ENCODE measurements at places on chromosomes 3 and 15.

DNA sequence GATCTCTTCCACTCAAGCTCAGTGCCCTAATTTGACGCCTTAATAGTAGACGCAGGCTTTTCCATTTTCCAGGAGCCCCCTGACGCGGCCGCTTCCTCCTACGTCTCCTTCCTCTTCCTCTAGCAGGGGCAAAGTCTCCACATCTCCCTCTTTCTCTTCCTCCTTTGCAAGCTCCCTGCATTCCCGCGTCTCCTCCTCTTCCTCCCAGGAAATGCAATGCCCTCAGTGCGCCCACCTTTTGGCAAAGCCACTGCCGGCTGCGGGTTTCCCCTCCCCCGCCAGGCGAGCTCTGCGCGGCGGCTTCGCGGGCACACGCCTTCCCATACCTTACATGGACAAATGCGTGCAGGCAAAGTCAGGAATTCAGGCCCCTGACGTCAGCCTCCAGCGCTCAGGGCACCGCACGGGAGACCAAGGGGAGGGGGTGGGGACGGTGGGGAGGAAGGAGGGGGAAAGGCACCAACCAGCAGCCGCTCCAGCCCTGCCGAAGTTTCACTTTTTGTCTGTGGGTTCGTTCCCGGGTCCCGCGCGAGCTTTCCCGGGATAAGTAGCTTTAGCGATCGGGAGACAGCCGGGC, 432 bp upstream of the LPP start:
- DNase-seq, result peak; percentile 48

DNA sequence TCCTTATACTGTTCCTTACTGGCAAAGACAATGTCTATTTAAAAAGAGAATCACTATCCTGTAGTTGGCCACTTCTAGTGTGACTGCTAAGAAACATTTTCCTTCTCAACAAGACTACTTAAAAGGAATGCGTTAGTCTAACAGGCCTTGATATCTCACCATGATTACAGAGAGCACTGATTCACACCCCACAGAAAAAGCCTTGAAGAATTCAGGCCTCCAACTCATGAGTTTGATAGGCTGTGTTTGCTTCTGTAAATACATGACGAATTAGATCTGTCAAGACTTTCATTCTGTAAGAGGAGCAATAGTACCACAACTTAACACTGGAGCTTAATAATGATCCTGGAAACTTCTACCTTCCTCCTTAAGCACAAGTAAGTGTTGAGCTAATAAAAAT, 432.8 kb upstream of the NR2F2 start:
- DNase-seq, result no peak

- peak; percentile 26 for DNase-seq
These were observed 408.9 kb upstream of the THBS1 start for GRCh38 chr15:39171944-39172368.

- DNase-seq, result no peak
These were observed 255.6 kb downstream of the TBL1XR1 start for GRCh38 chr3:176941689-176942088.

DNA sequence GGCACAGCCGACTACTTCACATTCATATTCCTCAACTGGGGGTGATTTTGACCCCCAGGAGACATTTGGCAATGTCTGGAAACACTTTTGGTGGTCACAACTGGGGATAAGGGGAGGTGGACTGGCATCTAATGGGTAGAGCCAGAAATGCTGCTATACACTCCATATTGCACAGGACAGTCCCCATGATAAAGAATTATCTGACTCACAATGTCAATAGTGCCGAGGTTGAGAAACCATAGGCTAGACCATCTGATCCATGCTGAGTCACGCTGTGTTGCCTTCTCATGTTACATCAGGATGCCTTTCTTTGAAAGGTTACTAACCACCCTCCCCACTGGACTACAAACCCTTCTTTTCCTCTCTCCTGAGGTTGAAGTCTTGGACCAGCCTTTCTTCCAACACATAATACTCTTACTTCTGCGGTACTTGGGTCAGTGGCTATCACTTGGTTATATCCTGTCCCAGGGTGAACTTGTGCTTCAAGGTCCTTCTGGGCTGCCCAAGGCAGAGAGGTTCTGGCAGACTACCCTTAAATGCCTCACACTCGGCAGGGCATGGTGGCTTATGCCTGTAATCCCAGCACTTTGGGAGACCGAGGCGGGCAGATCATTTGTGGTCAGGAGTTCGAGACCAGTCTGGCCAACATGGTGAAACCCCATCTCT, 68.8 kb downstream of the CTNNB1 start:
- DNase-seq, result no peak

GRCh38 chr15:84740691-84741090, 7.7 kb upstream of the ZNF592 start:
- no peak for DNase-seq

- DNase-seq, result no peak
These were observed 4.1 kb upstream of the COL6A5 start for GRCh38 chr3:130341388-130341787.

DNA sequence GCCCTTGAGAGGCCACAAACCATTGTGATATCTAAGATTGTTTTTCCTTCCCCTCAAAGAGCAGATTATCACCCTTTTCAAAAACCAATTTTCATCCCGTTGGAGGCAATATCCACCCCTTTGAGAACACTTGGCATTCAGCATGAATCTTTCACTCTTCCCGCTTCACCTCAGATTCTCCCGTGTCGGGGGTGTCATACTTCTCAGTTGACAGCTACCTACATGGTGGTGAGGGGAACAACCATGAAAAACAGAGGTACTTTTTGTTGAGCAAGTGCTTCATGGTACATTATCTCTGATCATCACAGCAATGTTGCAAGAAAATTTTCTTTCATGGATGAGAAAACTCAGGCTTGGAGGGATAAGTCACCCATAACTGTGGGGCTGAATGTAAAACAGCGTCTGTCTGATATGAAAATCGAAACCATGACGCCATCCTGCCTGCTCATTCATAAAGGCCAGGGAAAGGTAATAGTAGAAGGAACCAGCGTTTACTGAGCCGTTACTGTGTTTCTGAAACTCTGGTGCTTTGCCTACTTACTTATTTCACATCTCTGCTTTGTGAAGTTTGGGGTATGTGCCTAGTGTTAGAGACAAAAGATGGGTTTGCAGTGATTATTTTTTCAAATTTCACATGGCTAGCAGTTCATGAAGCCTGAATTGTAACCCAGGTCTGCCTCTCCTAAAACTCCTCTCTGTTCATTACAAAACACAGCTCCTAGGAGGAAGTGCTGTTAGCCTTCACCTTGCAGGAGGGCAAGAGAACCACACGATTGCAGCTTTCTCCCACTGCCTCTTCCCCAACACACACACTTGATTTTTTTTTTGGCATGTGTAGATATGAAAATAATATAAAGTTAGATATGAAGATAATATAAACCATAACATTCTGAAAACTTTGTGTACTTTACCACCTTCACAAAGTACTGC, 35.4 kb downstream of the SV2B start:
- no peak for DNase-seq

DNA sequence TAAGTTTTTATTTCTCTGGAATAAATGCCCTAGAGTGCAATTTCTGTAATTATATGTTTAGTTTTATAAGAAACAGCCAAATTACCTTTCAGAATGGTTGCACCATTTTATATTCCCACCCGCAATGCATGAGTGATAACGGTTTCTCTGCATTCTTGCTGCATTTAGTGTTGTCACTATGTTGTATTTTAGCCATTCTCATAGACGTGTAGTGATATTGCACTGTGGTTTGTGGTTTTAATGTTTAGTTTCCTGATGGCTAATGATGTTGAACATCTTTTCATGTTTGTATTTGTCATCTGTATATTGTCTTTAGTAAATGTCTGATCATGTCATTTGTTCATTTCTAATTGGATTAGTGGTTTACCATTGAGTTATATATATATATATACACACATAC, 73.0 kb upstream of the GOLIM4 start:
- no peak for DNase-seq

DNA sequence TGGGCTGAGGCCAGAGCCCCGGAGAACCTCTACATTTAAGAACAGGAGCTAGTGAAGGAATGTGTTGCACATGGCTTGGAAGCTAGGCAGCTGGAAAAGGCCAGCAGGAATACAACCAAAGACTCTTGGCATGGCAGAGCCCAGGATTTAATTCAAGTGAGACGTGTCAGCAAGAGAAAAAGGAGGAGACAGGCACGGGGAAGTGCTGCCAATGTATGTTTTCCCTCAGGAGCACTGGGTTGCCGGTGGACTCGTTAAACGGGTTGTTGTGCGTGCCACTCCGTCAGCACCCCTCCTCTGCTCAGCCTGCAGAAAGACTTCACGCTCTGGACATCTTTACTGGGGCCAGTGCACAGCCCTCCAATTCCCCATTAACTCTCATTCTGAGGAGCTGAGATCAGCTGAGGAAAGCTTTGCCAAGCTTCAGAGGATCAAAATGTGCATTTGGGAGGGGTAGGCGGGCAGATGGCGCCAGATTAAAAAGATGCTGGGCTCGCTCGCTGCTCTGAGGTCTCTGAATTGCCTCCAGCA, 103.7 kb downstream of the PDZRN3 start:
- no peak for DNase-seq

GRCh38 chr3:147367676-147368075, 38.7 kb downstream of the ZIC4 start:
- DNase-seq, result no peak

DNA sequence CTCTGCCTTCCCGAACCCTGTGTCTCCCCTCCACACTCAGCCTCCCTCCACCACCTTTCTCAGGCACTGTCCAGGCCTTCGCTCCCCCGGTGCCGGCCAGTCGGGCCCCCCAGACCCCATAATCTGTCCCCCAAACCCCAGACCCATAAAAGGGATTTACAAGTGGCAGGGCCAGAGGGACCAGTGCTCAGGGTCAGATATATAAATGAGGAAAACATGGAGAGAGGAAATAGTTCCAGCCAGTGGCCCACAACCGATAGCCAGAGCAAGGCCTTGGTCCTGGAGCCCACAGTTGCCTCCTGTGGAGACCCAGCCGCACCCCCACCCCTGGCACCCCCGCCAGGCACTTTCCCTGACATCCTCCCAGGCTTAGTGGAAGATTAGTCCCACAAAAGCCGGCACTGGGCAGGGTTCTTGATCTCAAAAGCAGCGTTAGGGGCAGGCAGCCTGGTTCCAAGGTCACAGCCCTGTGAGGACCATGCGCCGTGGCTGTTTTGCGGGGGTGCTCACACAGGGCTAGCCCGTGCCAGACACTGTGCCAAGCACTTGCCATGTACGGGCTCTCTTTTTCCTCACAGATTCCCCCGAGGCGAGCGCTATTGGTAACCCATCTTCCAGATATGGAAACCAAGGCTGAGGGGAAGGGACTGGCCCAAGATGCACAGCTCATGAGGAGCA, 1.1 kb upstream of the PLXND1 start:
- DNase-seq, result no peak

DNA sequence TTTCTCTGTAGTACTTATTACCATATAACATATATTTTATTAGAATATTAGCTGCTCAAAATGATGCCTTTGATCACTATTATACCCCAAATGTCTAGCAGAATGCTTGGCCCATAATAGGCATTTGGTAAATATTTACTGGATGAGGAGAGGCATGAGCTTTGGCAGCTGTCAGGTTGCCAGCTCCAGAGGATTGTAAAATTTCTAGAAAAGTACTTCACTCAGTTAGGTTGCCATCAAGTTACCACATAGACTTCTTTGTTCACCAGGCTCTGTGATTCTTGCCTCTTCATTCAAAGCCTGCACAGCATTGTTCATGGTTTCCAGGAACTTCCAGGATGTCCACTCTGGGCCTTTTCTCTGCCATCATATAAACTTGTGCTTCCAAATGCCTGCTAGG, 582.8 kb downstream of the PDCD6IP start:
- no peak for DNase-seq

DNA sequence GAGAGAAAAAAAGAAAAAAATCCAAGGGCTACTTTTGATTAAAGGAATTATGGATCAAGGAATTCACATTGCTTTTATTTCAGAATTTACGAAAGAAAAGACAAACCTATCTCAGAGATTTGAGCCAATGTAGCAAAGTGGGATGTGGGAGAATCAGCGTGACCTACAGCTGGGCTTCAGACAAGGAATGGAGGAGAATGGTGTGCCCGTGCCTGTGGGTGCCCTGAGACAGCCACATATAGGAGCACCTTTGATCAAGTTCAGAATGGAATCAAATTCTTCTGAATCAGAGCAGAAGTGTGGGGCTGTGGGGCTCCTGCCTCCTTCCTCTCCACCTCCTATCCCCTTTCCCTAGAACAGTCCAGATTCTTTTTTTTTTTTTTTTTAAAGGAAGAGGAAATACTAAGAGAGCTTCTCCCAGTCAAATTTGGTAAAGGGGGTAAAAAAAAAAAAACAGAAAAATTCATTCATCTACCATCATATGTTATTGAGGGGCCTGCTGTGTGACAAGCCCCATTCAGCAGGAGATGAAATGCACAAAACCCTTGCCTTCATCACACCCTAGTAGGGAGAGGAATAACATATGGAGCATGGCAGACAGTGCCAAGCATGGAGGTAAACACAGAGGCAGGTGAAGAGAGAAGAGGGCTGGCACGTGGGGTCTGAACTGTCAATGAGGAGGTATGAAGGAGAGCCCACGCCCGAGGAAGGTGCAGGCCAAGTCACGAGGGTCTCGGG, 25.0 kb upstream of the MUSTN1 start:
- DNase-seq, result no peak

DNA sequence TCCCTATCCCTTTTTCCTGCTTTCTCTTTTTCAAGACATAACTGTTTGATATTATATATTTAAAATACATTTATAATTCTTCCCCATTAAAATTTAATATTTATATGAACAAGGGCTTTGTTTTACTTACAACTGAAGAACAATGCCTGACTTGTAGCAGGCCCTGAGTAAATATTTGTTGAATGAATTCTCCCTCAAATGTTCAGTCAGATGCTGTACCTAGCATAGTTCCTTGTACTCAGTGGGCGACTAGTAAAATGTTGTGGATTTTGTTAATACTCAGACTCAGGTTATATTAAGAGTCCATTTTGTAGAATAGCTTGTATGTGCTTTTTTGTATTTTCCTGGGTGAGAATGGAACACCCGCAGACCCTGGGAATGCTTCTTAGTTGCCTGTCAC, 69.1 kb downstream of the SEC22A start:
- no peak for DNase-seq

DNA sequence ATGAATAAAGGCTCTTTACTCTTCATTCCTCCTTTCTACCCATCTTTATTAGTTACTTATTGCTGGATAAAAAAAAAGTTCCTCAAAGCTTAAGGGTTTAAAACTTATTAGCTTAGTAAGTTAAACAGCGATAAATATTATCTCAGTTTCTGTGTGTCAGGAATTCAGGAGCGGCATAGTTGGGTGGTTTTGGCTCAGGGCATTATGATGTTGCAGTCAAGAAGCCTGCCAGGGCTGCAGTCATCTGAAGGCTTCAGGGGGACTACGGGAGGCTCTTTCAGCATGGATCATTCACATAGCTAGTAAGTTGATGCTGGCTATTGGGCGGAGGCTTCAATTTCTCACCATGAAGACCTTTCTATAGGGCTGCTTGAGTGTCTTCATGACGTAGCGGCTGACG, 1.9 kb upstream of the DLG1 start:
- no peak for DNase-seq
